ENCODE measurements at places on chromosomes 7 and 10.

DNA sequence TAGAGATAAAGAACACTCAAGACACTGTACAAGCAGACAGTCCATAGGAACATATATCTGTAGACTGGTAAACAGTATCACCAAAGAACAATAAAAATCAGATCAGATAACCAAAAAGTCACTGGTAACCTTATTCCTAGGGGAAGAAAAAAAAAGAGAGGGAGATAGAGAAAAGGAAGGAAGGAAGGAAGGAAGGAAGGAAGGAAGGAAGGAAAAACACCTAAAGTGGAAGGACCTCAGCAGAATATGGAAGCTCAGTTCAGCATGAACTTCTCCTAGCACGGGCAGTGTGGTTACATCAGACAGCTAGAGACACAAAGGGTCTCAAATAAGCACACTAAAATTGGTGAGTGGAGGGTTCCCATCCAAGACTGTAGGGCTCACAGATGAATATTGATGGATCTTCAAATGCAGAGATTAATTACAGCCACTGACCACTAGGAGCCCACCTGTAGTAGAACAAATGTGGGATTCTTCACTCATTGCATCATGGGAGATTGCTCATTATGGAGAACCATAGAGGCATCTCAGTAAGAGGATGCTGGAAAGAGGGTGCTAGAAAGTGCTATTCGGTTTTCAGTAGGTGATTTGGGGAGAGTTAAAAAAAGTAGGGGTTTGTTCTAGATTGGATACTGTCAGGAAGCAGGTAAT lies 293.4 kb upstream of the C7orf33 start:
- no peak for DNase-seq

GRCh38 chr10:126470991-126471390 lies 82.7 kb upstream of the ADAM12 start:
- DNase-seq: no peak

DNA sequence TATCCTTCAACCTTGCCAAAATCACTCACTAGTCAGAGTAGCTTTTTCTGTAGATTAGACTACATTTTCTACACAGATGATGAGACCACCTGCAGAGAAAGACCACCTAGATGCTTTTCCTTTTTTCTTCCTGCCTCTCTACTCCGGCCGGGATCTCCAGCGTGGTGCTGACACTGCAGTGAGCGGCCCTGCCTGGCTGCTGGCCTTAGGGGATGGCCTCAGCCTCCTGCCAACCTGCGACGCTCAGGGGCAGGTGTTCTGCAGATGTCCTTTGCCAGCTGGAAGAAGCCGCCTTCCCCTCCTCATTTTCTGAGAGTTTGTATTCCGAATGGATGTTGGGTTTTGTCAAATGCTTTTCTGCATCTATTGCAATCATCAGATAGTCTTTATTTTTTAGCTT lies 43.5 kb upstream of the NKX6-2 start:
- no peak for DNase-seq

DNA sequence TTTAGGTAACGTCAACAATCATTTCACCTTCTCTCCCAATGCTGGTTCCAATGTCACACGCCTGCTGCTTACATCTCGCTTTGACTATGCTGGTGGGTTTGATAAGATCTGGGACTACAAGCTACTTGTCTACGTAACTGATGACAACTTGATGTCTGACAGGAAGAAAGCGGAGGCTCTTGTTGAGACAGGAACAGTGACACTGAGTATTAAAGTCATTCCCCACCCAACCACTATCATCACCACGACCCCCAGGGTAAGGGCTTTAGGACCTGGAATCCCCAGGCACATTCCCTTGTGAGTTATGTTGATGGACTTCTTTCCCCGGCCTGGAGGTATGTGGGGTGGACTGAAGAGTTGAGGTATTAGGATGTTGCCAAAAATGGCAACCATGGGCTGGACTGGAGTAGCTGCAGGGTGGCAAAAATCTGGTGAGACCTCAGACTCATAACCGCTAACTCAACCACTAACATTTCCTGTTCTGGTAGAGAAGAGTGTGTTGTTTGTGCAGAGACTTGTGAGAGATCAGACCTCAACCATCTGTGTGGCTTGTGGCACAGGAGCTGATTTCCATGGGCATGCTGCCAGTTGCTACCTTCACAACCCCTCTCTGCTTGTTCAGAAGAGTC lies 59.2 kb downstream of the CDHR3 start:
- DNase-seq: no peak

DNA sequence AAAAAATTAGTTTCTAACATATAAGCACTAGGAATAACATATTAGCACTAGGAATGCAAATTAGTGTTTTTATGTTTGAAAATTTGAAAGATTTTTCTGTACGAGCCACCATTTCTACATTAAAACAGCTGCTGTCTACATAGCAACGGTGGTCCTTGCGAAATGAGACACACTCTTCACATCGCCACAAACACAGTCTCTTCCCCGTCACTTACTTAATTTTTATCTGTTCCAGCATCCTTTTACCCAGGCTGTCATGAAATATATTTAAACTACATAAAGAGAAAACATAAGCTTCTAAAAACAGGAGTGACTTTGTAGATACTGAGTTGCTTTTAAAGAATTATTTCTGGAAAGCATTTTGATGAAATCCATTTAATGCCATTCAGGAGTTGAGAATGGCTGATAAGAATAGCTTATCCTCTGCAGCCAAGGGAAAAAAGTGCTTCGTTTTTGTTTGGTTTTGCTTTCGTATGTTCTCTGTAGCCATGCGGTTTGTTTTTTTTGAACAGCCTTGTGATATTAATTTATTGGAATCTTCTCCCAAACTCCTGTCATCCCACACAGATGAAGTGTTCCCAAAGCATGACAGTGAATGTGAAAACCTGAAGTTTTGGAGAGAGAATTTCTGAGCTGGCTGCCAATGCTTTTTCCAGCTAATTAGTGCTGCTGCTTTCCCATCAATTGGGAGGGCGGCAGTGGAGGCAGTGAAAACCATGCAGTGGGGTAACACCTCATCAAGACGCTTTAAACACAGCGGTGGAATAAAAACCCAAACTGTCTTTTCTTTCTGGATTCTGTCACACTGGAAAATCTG lies 603.7 kb upstream of the ADARB2 start:
- no peak for DNase-seq

- peak; percentile 73 for DNase-seq
These were observed 14.4 kb upstream of the WBP1L start for GRCh38 chr10:102729029-102730026.

GRCh38 chr10:43231523-43232078 lies 35.3 kb downstream of the RASGEF1A start:
- no peak for DNase-seq

GRCh38 chr7:823649-824048 lies 8.6 kb upstream of the SUN1 start:
- no peak for DNase-seq

GRCh38 chr7:106562711-106563366 lies 98.1 kb downstream of the CCDC71L start:
- peak; percentile 6 for DNase-seq

DNA sequence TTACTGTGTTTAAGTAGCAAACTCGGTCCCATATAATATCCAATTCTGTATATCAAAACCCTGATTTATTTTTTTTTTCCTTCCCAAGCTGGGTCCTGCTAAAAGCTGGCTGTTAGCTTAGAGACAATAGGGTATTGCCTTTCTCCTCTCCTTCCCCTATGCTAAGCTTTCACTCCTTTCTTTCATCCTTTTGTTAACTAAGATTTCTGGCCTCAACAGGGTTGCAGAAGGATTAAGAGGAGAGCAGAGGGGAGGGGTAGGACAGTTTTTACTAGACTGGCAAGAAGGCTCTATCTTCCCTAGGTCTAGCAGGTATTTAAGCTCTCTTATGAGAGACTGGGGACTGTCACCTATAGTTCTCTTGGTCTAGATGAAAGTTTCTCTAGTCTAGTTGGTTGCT lies 229.2 kb downstream of the KCND2 start:
- no peak for DNase-seq

DNA sequence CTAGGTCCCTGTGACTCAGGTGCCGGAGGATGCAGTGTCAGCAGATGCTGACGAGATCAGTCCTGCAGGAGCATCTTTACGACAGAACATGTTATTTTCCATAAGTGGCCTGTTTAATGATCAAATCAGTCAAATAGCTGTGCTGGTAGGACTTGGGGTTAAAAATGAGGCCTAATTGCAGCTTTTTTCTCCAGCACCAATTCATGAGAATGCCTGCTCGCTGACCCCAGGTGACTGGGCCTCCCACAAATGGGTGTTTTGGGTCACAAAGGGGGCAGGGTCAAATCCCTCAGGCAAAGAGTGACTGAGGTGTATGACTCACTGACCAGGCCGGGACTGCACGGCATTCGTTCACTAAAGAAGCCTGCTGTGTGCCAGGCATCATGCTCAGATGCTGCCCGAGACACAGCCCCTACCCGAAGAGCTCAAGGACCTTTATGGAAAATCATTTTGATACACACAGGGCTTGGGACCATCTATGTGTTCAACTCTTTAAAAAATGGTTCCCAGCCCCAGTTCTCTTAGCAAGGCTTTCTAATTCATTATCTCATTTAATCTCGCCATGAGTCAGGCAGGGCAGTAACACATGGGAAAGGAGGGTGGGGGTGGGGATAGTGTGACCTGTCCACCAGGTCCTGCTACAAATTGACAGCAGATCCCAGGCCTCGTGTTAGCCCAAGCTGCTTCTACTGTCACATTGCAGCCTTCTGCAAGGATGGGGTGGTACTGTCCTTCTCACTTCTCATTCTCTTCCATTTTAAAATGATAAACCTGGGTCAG lies 21.1 kb downstream of the ZNF775 start:
- no peak for DNase-seq

GRCh38 chr10:48294431-48294830 lies 12.0 kb upstream of the MAPK8 start:
- no peak for DNase-seq

DNA sequence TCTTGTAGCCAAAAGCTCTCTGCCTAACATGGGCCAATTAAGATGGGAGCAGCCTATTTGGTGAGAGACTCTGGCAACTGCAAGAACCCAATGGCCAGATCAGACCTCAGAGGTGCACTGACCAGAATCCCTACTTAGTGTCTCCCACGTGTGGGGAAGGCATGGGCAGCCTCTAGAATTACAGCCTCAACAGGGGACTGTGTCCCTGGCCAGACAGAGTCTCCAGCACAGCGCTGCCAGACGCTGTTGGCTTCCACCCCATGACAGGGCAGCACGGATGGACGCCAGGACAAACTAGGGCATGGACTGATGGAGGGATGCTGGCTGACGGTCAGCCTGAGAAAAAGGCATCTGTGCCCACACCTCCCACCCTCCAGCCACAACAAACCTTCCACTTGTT lies 729.3 kb upstream of the AUTS2 start:
- no peak for DNase-seq

GRCh38 chr7:43039346-43039745 lies 73.1 kb upstream of the HECW1 start:
- DNase-seq: no peak

DNA sequence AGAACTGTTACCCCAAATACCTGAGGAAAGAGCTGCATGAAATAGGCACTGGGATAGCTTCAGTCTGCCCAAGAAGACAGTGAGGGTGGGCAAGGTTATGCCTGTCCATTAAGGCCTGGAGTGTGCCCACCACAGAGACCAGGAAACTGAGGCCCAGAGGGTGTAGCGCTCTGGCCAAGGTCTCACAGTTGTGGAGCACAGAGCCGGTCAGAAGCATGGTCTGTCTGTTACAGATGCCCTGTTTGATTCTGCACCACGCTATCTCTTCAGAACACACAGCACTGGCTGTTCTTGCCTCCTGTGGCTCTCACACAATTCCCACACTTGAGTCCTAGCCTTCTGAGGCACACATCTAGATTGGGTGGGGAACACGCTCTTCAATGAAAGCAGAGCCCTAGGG lies 261.4 kb downstream of the GRID1 start:
- no peak for DNase-seq

DNA sequence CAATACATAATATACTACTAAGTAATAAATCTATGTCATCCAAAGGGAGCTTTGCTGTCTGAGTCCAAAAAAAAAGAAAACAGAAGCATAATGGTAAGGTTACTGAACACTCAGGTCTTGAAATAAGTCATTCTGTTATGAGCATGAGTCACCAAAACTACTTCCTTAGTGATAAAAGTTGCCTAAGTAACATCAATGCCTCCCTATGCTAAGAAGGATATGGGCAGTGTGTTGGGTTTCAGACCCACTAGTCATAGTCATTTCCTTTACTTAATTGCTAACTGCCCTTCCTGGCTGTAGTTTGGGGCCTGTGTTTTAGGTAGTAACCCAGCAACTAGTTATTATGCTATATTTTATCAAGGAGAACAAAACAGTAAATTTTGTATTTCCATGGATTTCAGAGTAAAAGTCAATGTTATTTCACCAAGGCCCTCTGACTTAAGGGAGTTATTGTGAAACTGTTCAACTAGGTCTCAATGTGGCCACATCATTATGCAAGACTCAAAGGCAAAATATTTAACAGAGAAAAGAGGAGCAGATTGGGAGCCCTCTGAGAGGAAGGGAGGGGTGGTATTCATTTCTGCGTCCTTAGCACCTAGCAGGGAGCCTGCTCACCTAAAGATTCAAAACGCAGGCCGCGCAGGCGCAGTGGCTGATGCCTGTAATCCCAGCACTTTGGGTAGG lies 11.7 kb upstream of the VIM start:
- peak; percentile 97 for DNase-seq

- DNase-seq: no peak
These were observed 7.5 kb downstream of the ZFAND2A start for GRCh38 chr7:1152492-1152891.

- DNase-seq: peak; percentile 32
These were observed 137.5 kb downstream of the FGFR2 start for GRCh38 chr10:121460733-121461132.

DNA sequence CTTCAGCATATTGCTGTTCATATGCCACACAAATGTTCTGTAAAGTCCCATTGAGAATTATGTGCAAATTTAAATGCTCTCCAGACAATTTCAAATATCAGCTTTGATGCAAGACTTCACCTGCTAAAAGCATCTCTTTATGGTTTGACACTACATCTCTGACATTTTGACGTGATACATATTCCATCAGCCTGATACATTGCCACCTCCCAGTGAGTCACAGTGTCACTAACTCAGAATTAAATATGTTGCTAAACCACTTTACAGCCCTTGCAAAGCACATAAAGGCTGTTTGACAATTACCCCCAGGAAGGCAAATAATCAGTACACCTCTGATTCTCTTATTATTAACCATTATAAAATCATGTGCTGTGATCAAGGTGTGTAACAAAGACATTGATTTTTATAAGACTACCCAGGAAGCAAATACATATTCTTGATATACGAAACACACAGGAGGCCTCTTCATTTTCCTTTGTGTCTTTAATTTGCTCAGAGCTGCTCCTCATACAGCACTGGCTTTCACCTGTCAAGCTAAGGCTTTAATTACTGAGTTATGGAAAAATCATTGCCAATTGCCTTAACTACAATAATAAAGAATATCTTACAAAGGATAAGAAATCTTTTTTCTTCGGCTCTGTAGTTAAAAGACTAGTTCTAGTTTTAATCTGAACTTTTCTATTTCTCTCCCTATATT lies 547.5 kb upstream of the C7orf33 start:
- no peak for DNase-seq

- no peak for DNase-seq
These were observed 33.5 kb upstream of the TARP start for GRCh38 chr7:38306914-38307313.

DNA sequence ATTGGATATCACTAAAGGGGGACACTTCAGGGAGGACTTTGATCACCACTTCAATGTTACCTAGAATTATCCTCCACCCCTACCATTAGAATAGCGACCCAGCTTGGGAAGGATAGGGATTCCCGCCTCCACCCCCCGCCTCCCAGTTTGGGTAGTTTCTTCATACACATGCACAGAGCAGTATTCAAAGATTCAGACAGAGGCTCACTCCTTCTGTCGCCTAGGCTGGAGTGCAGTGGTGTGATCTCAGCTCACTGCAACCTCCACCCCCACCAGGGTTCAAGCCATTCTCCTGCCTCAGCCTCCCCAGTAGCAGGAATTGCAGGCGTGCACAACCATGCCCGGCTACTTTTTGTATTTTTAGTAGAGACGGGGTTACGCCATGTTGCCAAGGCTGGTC lies 1166.1 kb downstream of the TYW1 start:
- no peak for DNase-seq

Data from fibroblast of lung (primary cell).